ENCODE measurements at places on chromosomes 6 and 20. TPM values are rescaled to one million over a fixed set of nuclear protein-coding genes. Genes with fewer than 3 reads are reported as not detected.

Gene PRPF6
- total RNA-seq: 67.2 TPM

Gene NMBR
- total RNA-seq: 0.41 TPM

DNA sequence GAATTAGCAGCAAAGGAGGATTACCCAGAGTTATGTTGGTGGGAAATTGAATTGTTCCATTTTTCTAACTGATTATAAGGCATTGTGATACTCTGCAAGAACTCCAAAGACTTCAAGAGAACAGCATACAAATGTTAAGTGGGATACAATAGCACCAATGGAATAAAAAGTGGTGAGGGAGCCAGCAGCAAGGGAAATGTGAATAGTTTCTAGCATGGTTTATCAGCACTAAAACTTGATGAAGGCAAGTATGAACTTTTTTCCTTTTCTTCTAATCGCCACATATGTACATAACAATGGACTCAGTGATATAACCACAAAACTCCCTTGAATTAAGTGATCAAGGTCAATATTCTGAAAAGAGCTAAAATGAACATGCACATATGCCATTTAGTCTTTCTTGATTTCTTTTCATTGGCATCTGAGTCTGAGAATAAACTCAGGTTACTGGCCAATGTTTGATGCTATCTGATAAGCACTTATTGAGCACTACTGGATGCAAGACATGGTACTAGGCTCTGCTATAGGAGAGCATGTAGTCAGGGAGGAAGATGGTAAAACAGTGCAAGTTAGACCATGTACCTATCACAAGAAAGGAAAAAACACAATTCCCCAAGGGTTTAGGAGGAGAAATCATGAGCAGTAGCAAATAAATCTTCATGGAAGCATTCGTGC, 36.6 kb upstream of the NOX3 start:
- no peak for DNase-seq

GRCh38 chr6:63799313-63799712, 163.7 kb downstream of the PHF3 start:
- DNase-seq: no peak

DNA sequence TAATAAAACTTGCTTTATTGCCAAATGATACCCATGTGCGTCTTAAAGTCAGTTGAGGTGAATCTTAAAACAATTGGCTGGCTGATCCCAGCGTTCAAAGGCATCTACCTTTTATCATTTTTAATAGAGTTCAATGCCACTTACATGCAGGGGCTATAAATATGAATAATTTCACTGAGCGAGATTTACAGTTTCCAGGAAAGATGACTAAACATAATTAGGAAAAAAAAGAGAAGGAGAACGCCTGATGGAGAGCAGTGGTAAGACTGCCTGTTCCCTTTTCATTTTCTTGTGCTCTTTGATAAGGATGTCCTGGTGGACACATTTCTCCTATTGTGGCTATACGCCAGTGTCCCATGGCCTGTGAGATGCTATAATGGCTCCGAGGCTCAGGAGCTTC, 139.9 kb upstream of the SLC22A23 start:
- no peak for DNase-seq

- no peak for DNase-seq
These were observed 158.9 kb downstream of the TBXT start for GRCh38 chr6:166008441-166009369.

- no peak for DNase-seq
These were observed 48.3 kb downstream of the PTPN1 start for GRCh38 chr20:50558483-50558925.

GRCh38 chr20:58921564-58921963, 59.5 kb upstream of the NELFCD start:
- DNase-seq: no peak
